RKO (cell line): ENCODE measurements at places on chromosomes 7 and 10.

DNA sequence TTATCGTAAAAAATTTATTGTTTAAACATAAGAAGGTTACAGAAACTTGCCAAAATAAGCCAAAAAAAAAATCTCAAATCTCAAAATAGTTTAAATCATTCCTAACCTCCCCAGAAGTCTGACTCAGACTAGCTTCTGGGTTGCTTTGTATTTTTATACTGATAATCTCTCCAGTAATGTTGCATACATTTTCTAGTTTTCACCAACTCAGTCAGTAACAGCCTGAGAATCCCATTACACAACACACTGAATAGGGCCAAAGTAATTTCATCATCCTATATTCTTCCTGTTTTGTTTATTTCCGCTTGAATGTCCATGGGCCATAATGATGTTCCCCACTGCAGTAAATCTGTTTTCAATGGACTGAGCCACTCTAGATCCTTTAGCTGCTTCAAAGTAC is 478.5 kb downstream of the GPAM start:
- no peak for DNase-seq

DNA sequence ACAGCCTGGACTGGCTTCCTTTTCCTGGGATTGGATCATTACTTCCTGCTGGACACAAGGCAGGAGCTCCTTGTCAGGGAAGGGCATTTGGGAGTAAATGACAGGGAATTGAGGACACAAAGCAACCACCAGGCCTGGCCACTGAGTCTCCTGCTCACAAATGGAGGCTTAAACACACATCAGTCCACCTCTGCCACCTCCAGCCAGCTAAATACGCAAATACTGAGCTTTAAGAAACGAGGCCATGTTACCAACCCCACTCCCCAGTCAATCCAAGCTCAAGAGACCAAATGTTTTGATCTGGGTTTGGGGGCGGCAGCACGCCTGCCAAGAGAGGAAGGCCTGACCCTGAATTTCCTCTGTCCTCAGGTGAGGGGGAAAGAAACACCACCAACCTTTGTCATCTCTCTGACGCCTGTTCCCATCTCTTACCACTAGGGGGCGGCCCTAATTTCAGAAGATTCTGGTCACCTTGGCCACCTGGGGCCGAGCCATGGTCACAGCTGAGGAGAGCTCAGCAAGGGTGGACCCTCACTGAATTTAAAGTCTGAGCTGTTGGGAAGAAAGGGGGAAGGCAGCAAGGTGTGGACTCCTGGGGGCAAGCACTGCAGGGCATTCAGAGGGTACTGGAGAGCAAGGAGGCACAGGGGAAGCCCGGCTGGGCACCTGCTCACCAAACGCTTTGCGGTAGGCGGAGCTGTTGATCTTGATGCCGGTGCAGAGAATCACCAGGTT is 16.5 kb downstream of the AIFM2 start:
- peak; percentile 21 for DNase-seq

GRCh38 chr10:76509446-76509845 is 1078.0 kb downstream of the LRMDA start:
- DNase-seq: no peak

DNA sequence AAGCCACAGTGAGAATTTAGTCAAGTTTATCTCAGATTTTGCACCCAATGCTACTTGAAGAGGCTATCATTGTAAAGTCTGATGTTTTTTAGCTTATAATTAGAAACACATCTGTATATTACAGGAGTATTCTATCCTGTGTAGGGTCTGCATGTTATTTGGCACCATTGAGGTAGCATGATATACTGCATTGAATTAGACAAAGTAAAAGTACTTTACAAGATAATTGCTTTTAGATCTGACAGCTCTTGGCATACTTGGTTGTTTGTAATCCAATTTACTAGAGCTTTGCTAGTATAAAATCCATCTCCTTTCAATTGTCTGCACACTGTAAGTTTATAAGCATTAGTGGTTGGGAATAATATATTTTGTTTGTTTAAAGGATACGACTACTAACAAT is 714.3 kb downstream of the ANKRD7 start:
- DNase-seq: no peak

- peak; percentile 73 for DNase-seq
Measured at GRCh38 chr7:27148756-27149641, 1.4 kb upstream of the HOXA6 start.

DNA sequence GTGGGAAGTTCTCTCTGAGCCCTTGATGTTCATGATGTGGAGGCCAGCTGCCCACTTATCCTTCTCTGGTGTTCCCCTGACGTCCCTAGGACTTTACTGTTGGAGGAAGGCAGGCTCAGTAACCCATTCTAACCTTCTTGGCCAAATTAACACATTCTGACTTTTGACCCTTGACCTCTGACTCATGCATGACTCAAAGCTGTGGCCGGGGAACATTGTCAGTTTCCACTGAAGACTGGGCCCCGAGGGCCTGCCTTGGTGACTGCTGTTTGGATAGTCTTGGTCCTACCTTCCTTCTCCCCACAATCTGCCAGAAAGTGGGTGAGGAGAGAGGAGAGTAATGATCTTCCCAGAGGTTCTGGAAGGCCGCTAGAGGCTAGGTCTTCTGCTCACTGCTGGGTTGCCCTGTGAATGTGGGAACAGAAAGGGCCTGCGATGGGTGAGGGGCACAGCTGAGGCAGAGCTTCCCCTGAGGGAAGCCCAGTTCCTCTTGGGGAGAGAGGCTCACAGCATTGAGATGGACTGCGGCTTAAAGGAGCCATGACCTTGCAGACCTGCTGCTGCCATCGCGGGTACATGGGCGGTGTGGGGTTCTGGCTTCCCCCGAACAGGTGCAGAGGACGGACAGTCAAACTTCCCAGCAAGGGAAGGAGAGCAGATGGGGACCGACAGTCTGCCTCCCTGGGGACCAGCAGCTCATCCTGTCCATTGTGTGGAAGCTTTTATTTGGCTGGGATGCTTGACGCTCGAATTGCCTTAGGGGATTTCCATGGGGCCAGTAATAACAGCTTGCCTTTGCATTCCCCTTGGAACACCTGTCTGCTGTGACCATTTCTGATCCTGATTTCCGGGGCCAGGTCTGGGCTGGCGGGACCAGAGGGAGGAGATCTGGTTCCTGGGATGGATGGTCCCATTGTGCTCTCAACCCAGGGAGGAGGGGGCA is 43.8 kb downstream of the ADAMTS14 start:
- DNase-seq: peak; percentile 27

DNA sequence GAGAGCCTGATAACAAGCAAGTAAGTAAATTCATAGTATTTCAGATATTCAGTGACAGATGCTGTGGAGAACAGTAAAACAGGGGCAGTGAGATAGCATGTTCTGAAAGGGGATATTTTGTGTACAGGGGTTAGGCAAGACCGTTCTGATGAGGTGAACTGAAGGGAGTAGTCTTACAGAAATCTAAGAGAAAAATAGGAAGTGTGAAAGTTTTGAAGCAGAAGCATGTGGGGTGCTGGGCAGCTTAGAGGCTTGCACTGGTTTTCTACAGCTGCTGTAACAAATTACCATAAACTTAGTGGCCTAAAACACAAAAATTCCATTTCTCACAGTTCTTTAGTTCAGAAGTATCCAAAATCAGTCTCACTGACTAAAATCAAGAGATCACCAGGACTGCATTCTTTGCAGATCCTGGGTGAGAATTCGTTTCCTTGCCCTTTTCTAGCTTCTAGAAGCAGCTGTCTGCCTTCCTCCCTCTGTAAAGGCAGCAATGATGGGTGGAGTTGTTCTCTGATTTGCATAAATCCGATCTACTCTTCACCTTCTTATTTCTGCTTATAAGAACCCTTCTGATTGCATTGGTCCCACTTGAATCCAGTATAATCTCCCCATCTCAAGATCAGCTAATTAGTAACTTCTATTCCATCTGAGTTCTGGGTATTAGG is 7.5 kb upstream of the KLF14 start:
- no peak for DNase-seq

DNA sequence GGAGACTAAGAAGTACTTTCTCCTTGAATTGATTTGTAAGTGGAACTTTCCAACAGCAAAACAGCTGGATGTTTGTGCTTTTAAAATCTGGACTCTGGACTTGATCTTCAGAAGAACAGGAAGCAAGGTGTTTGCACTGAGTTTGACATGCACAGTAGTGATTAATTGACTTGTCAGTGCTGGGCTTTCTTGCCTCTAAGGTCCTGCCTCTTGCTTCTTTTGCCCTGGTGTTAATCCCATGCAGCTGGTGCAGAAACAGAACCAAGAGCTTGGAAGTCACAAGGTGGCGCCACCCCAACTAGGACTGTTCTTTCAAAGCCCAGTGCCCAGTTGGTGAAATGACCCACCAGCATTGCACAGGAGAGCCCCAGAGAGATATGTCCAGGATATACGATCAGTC is 66.8 kb upstream of the SEPHS1 start:
- DNase-seq: peak; percentile 44

DNA sequence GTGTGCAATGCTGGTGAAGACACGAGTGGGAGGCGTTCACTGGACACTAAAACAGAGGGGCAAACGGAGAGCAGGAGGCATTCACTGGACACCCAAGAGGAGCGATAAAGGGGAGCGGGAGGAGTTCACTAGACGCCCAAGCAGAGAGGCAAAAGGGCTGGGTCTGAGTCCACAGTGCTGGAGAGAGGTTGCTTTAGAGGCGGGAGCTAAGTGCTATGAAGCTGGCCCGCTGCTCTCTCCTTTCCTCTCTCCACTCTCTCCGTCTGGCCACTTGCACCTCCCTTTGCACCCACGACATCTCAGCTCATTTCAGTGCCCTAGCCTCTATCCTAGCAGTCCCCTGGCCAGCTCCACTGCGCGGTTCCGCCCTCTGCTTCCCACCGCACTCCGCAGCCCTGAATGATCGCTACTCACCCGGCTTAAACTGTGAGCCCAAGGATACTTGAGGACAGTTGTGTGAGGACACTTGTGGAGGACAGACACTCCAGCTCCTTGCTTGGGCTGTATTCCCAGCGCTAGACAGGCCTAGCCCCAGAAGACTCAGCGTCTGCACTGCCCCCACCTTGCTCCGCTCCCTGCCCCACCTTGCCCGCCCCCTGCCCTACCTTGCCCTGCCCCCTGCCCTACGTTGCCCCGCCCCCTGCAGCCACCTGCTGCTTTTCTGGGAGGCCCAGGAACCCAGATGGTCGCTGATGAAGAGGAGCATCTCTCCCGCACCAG is 78.8 kb upstream of the CPXM2 start:
- DNase-seq: no peak

GRCh38 chr7:122413339-122413738 is 108.8 kb upstream of the FEZF1 start:
- DNase-seq: no peak

DNA sequence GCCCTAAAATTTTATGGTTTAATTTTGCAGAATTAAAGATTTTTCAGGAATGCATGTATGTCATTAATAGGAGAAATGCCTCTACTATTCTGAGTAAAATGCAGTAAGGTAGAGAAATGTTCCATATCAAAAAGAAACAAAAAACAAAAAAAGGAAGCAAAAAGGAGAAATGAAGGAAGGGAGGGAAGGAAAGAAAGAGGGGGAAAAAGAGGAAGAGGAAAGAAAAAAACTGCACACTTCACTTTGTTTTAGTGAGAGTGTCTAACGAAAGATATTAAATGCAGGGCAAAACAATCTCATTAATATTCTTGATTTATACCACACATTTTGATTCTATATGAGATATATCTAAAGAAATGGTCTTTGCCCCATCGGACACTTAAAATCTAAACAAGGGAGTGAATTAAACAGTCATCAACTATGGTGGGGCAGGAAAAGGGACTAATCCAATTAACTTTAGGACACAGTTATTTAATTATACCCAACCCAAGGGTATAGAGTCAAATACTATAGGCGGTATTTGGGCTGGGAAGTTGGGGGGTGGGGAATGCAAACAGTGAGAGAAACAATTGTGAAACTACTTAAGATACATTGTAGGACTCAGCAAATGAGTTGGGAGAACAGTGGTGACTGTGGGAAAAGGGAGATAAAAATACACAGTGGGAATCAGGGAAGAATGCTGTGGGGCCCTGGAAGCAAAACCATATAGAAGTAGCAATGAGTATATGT is 27.0 kb downstream of the IMMP2L start:
- DNase-seq: no peak

GRCh38 chr10:119285495-119286267 is 78.3 kb downstream of the GRK5 start:
- DNase-seq: no peak

DNA sequence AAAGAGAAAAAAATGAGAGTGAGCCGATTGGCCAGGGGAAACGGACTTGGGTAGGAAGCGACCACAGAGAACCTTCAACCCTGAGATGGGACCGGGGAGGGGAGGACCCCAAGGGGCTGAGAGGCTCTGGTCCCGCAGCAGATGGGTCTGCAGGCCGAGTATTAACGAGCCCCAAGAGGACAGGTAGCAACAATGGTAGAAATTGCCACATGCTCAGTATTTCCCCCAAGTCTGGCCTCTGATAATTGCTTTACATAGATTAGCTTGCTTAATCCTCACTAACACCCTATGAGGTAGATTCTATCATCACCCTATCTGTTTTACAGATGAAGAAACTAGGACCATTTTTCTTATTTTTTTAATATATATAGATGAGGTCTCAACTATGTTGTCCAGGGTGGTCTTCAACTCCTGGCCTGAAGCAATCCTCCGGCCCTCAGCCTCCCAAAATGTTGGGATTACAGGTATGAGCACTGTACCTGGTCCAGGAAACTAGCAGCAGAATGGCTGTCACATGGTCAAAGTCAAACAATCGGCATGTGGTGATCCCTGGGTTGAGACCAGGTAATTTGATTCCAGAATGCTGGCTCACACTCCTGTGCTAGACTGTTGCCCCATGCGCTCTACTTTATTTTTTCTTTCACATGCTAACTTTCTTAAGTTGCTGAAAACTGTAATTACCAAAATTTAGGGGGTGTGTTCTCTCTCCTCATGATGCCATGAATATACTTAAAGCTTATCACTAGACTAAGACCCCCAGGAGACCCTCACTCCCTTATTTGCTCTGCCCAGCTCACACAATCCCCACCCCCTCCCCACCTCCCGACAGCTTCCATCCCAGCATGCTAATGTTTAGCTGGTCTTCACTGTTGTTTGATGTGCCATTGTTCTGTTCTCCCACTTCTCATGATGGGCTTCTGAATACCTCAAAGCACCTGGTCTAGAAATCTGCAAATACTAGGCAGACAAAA is 67.9 kb upstream of the AFAP1L2 start:
- no peak for DNase-seq

DNA sequence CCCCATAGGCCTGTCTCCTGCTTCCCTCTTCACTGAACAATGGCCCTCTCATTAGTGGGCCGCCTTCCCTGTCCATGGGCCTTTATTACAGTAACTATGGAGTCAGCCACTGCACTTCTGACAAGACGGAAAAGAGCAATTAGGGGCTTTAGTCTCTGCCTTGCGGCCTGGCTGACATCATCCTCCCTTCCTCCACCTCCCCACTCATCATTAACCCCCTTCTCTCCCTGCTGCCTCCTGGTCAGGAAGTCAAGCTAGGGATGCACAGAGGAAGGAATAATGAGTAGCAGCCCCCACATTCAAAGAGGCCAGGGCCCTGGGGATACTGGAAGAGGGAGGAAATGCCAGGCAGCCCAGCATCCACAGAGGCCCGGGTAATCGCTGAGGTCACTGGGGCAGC is 101.6 kb upstream of the PLXNA4 start:
- no peak for DNase-seq

- DNase-seq: no peak
Measured at GRCh38 chr7:107505997-107506673, 36.3 kb downstream of the GPR22 start.

GRCh38 chr7:71034243-71034642 is 97.7 kb upstream of the GALNT17 start:
- no peak for DNase-seq

- no peak for DNase-seq
Measured at GRCh38 chr10:5633166-5633749, 33.1 kb downstream of the ASB13 start.
